ENCODE measurements at places on chromosomes 3 and 15. TPM values are rescaled to one million over a fixed set of nuclear protein-coding genes. Genes with fewer than 3 reads are reported as not detected.

Gene DOCK3
- total RNA-seq, result 0.19 TPM

Gene CFAP20DC
- total RNA-seq, result 5.8 TPM

Gene GPR149
- not detected for total RNA-seq

Gene BTLA
- total RNA-seq, result not detected

DNA sequence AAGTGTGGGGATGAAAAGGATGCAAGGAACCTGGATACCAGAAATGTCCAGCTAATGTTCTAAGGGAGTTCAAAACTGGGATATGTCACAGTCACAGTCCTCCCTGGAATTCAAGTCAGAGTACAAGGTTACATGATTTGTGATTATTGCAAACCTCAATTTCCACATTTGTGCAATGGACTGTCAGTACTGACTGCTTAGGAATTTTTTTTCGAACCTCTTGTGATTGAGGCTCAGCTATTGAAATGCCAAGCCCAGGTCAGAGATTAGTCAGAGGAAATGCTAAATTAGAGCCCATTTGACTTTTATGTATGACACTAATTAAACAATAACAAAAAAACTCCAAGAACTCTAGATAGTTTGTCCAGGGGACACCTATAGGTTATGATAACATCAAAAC is 210.2 kb downstream of the THSD4 start:
- no peak for DNase-seq

DNA sequence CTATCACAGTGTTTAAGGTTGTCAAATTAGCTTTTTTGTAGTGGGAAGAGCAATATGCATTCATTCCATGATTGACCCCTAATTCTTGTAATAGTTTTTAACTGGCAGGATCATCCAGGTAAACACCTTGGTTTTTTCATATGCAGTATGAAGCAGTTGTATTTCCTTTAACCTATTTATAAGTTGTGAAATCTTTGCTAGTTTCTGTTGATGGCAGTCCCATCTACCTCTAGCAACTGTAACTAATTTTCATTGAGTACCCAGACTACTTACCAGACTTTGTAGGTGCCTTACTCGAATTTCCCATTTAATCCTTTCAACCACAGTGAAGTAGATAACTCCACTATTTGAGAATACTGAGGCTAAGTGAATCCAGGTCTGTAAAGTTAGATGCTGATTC is 6.1 kb downstream of the FXR1 start:
- DNase-seq, result no peak

DNA sequence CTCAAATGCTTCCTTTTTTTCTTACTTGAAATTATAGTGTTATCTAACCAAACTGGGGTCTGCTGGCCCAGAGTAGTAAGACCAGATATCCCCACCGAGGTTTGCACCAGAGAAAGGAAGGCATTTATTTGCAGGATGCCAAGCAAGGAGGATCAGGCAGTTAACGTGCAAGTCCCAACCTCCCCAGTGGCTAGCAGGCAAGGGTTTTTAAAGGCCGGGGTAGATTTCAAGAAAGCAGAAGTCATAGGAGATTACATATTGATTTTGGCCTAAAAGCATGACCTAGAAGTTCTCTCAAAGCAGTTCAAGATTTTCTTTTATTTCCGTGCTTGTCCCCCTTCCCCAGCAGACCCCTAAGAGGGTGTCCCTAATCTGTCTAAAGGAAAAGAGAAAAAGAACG is 32.8 kb upstream of the STRIT1 start:
- no peak for DNase-seq

- no peak for DNase-seq
Measured at GRCh38 chr3:71509066-71509465, 74.5 kb downstream of the FOXP1 start.

DNA sequence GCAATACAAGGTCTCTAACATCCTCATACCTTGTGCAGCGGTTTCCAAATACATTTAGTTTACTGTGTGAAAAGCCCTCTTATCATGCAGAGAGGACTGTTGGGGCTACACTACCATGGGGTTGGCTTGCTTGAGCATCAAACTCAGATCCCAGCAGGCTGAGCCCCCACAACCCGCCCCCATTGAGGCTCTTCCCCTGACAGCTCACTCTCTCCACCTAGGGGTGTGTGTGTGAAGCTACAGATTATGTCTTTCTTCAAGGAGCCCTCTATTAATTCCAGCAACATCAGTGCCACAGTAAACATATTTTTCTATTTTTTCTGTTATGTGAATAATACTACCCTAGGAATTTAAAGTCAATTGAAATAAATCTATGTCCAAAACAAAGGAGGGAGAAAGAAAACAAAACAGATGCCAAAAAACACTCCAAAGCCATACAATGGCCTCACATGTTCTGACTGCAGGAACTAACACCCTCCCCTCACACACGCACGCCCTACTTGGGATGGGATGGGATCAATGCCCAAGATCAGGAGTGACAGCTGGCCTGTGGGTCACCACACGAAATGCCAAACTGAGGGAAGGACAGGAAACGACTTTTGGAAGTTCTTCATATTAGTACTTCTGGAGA is 14.7 kb downstream of the TM4SF4 start:
- DNase-seq, result peak; percentile 57

GRCh38 chr3:113574213-113574612 is 41.9 kb downstream of the SIDT1 start:
- no peak for DNase-seq

- DNase-seq, result peak; percentile 66
Measured at GRCh38 chr3:191329654-191330529, at the start of gene UTS2B. Gene UTS2B, minus strand, starts transcription at chr3:191330526. Its CDS starts 48,337 bp downstream, at chr3:191282189.
